ENCODE measurements at places on chromosomes 3 and 15.
A peak's percentile ranks its signal among the peaks of the same experiment; 100 is the strongest.

DNA sequence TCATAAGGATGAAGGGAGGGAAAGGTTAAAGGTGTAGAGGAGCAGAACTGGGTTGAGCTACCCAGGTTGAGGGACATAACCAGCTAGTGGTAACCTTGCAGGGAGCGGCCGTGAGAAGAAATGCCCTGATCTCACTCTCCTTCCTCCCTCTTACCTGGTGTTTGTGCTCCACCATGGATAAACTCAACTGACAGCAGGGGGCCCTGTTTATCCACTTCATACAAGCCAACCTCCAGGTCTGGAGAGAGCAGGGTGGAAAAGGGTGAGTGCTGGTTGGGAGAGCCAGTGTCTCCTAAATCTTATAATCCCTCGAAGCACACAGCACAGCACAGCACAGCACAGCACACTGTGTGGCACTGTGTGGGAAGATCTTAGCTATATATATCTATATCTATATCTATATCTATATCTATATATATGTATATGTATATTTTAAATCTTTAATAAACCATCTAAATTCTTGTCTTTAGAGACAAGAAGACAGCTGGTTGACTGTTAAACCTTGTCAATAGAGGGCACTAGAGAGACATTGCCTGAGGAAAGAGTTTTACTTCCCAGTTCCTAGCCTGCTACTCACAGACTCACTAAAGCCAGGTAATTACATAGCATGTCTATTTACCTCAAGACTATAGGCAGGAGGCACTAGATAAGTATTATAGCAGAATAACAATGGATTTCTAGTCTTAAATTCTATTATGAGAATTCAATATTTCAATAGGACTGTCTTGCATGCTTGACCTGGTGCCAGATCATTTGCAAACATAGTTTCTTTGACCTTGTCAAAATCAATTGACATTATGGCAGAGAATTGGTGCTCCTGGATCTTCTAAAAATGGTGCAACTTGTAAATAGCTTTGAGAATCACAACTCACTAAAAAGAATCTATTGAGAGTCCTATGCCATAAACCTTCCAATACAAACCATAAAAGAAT, 21.7 kb upstream of the FMN1 start:
- peak; percentile 59 for DNase-seq

GRCh38 chr15:65115542-65115941, 542 bp upstream of the UBAP1L start:
- DNase-seq = no peak

- no peak for DNase-seq
Measured at GRCh38 chr3:196932600-196932999, 9.7 kb downstream of the NCBP2 start.

DNA sequence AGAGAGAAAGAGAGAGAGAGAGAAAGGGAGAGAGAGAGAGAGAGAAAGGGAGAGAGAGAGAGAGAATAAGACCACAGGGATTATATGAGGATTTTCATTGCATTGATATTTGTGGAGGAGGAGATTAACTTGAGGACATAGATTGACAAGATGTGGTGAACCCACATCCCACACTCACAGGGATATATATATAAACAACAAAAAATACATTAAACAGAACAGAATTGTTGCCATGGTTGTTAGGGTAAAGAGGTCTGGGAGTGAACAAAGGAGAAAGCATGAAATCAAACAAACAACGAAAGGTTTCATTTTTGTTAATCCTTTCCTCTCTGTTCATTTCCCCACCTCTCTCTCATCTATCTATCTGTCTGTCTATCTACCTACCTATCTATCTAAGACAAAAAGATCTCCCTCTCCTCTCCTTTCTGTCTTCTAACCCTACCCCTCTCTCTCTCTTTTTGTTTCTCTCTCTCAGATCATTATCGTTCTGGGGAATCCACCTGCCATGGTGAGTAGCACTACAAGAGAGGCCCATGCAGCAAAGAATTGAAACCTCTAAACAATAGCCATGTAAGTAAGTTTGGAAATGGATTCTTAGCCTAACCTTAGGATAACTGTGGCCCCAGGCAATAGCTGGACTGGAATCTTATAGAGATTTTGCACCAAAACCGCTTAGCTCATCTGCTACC, 280.9 kb downstream of the RAP2B start:
- DNase-seq = no peak

DNA sequence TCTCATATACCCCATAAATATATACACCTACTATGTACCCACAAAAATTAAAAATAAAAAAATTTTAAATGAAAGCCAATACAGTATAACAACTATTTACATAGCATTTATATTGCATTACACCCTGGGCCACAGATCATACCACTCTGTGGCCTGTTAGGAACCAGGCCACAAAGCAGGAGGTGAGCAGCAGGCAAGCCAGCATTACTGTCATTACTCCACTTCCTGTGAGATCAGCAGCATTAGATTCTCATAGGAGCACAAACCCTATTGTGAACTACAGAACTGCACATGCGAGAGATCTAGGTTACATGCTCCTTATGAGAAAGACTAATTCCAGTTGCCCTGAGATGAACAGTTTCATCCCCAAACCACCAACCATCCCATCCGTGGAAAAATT, 17.4 kb downstream of the FILIP1L start:
- DNase-seq = no peak

DNA sequence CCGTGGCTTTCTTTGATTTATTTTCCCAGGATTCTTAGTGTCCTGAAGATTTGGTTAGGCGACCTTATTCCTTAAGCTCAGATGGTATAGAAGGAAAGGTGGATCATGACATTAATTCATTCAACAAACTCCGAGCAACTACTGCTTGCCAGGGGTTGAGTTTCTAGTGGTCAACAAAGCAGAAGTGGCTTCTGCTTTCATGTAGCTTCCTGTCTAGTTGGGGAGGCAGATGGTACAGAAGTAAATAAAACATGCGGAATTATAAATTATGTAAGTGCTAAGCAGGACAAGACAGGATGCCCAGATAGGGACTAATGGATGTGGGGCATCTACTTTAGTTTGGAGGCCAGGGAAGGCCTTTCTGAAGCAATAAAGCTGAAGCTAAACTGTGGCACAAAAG, 15.6 kb downstream of the EEFSEC start:
- DNase-seq = no peak

- DNase-seq = no peak
Measured at GRCh38 chr15:73023071-73023470, 29.2 kb upstream of the NEO1 start.

- no peak for DNase-seq
Measured at GRCh38 chr15:42696626-42697025, 40.3 kb downstream of the CDAN1 start.

DNA sequence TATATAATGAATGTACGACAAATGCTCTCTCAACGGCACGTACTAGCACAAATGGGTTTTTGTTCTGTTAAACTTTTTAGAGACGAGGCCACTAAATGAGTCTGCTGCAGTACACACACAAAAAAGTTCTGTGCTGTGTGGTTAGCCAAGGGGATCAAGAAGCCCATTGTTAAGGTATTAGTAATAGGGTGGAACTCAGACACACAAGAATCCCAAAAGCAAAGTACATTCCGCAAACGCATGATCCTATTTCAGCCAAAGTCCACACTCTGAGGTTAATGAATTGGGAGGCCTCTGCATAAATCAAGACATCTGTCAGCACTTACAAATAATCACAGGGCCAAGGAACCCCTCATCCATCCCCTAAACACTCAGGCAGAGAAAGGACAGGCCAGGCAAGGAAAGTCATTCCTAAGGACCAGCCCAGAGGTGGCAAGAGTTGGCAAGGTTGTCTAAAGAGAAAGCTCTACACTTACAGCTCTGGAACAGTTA, 12.1 kb downstream of the OSBPL10 start:
- DNase-seq = peak; percentile 88

DNA sequence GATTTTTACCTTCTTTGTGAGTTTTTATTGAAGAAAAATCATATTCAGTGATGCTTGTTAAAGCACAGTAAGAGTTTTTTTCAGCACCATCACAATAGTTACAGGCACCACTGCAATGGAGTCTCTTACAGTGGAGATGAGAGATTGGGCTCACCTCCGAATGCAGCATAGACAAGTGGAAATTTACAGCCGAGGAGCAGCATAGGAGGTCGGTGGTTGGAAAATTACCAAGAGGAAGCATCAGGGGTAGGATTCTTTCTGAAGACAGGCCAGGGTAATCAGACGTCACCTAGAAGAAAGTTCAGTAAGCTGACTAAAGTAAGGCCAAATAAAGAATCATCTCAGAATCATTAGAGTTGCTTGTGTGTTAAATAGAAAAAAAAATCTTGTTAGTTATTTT, 491.6 kb downstream of the RBMS3 start:
- DNase-seq = no peak

GRCh38 chr3:195715134-195715533, 5.6 kb upstream of the MUC20 start:
- no peak for DNase-seq

GRCh38 chr3:5297895-5298294, 110.4 kb downstream of the EDEM1 start:
- no peak for DNase-seq

GRCh38 chr3:99931059-99931458, 113.4 kb downstream of the CMSS1 start:
- no peak for DNase-seq

DNA sequence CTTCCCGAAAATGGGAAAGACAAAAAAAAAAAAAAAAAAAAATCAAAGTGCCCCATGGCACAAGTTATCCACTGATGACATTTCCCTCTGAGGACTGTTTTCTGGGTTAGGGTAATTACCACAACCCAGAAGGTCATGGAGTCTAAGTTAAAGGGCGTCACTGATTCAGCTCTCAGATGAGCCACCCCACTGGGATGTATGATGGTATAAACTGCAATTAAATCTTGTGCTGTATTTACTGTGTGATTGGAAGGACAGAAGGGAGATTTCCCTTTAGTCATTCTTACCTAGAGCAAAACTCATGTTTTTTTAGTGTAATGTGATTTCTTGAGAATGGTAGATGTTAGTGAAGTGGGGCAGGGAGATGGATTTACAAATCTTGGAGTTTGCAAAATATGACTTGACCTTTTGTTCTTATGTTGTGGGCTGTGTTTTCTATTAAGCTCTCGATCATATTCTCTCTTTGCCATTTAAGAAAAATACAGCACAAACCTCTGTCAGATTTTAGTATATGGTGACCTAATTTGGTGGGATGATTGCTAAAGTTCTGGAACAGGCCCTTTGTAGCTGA, 244.2 kb downstream of the PTPRG start:
- DNase-seq = no peak

DNA sequence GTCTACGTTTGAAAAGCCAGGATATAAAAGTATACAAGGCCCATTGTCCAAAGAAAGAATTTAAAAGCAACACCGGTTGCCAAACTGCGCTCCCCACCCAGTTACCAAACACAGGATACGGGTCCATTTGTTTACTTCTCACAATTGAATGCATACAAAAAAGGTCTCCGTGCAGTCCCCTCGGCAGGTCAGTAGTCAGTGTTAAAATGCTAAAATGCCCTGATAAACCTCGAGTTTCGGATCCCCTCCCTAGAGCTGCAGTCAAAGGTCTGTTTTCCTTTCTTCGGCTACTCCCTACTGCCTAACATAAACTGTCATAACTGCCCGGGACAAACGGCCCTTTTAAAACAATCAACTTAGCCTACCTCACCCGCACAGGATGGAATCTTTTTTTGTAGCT, 534.6 kb downstream of the FOXP1 start:
- DNase-seq = no peak

- no peak for DNase-seq
Measured at GRCh38 chr3:197209366-197210260, 88.8 kb downstream of the DLG1 start.

GRCh38 chr3:117305681-117306080, 596.1 kb downstream of the TUSC7 start:
- no peak for DNase-seq

- peak; percentile 10 for DNase-seq
Measured at GRCh38 chr15:69573815-69574475, 121.3 kb downstream of the RPLP1 start.

GRCh38 chr3:53841296-53841695, 4.9 kb downstream of the CHDH start:
- no peak for DNase-seq

DNA sequence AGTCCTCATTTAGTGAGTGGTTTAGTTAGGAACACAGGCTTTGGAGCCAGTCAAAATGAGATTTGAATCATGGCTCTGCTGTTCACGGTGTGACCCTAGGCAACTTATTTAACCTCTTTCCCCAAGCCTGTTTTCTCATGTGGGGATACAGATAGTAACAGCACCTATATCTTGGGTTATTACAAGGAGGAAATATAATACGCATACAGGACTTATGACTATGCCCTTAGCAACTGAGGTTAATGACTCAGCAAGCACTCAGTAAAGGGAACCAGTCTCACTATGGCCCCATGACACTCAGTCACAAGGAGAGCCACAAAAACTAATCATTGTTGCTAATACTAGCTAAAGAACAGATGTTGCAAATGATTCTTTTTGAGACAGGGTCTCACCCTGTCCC, 45.9 kb downstream of the SUMF1 start:
- peak; percentile 93 for DNase-seq

GRCh38 chr3:82224661-82225060, 463.2 kb upstream of the GBE1 start:
- no peak for DNase-seq

DNA sequence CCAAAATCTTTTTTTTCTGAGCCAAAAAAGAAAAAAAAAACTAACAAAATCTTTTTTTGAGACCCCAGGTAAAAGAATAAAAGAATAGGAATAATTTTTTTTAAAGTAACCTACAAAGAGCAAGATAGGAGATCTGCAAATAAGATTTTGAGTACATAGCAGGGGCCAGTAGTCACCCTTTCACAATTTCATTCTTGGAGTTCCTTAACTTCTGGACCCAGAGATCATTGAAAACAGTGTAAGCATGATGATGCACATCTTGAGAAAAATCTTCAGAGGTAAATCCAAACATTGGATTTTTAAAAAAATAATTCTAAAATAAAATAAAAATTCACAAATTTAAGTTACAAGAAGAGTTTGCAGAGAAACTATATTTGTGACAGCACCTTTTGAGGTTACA, 18.8 kb downstream of the TFRC start:
- no peak for DNase-seq

DNA sequence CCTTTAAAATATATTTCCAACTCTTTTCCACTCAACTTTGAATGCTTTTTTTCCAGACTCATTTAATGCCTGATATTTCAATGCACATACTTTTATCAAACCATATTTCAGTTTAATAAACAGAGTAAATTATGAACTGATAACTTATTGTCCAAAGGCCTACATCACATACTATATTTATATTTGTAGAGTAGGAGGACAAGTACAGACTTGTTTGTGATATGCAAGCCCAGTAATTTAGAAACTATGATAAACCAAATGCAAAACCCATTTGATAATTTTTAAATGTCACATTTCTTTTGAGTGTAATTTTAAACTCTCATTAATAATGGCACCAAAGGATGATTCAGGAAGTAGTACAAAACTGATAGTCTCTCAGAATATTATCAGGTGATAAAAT, 3.3 kb downstream of the RFX7 start:
- DNase-seq = no peak

DNA sequence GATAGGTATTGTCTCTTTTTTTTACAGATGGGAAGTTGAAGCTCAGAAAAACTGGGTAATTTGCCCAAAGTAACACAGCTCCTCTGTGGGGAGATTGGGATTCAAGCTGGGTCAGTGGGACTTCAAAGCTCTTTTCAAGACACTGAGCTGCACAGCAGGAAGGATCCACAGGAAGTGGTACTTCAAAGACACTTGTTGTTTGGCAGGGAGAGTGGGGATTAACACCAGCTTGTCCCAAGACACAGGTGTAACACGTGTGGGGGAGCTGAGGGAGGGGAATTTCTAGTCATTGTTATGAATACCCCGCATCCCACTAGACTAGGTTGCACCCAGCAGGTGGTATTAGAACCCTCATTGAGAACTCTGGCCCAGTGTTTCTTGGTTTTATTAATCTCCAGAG, 116.0 kb downstream of the FOXB1 start:
- DNase-seq = no peak

- no peak for DNase-seq
Measured at GRCh38 chr3:72811571-72811970, 36.7 kb downstream of the SHQ1 start.

Measured in ELR (cell line).